ENCODE measurements at places on chromosomes 2 and 18.

- ATAC-seq = peak; percentile 83
Observed at GRCh38 chr2:228039752-228040534, 141.5 kb downstream of the SPHKAP start.

DNA sequence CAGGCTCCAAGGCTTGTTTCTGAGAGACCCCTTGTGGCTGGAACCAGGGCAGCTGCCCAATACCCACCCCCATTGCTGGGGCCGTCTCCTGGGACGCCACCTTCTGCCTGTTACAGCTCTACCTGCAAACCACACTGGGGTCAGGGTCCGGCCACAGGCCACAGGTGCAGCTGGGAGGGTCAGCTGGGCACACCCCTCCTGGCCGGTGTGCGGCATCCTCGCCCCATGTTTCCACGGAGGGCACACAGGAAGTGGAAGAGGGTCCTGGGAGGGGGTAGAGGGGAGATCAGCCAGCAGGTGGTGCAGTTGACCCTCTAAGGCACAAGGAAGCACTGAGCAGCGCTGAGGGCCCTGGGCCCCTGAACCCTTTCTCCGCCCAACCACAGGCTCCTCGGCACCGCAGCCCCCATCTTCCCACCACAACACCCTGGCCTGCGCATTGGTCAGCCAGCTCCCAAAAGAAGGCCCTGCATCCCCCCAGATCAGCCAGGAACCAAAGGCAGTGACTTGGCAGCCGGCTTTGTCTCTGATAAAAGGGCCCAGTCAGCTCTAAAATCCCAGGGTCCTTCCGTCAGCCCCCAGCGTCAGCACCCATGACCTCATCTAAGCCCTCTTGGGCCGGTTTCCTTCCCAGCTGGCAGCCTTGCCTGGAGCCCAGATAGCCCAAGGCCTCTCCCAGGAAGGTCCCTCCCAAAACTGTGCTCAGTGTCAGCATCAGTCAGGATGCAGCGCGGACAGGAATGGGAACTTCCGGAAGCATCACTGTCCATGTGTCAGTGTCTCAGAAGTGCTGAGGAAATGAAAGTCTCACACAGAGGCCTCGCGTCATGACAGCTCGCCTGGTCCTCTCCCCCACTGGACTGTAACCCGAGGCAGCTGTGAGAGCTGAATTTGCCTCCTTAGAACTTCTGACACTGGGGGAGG lies 1.7 kb downstream of the ERFE start:
- peak; percentile 21 for ATAC-seq

DNA sequence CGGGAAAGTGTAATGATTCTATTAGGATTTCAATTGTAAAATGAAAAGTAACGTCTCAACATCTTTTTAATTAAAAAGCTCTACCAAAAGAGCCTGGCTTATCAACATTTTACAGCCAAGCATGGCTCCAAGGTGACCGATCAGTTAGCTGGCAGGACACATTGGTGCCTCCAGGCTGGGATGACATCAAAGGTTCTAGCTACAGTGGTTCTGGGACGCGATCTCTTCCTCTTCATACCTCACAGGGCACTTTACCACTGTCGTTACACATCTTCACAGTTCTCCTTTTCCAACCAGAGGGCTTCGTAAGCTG lies 693 bp downstream of the ORC2 start:
- peak; percentile 17 for ATAC-seq

- no peak for ATAC-seq
Observed at GRCh38 chr2:205524656-205525055, 157.6 kb upstream of the NRP2 start.

- ATAC-seq = no peak
Observed at GRCh38 chr18:62827397-62827796, 112.1 kb downstream of the PHLPP1 start.

- ATAC-seq = no peak
Observed at GRCh38 chr2:33927756-33928155, 328.7 kb upstream of the FAM98A start.

GRCh38 chr18:7561909-7562460 lies 5.1 kb upstream of the PTPRM start:
- no peak for ATAC-seq

- ATAC-seq = no peak
Observed at GRCh38 chr2:120432293-120432975, 86.5 kb downstream of the INHBB start.

- no peak for ATAC-seq
Observed at GRCh38 chr2:237485304-237485703, 1.7 kb upstream of the MLPH start.

DNA sequence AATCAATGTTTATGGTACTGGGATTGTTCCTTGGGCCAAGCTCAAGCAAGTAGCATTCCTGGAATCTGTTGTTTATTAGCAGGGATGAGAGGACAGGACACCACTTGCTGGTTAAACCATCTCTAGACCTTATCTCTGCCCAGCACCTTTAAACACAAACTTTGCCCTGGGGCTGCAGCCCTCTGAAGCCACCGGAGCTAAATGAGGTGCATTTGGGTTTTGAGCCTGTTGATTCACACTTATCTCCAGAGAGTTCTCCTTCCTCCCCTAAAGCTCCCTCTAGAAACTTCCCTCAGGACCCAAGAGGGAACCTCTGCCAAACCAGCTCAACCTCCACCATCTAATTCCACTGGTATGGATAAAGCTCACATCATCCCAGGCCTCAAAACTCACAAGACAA lies 94.8 kb upstream of the EPAS1 start:
- no peak for ATAC-seq

GRCh38 chr2:37838541-37839167 lies 86.4 kb upstream of the RMDN2 start:
- no peak for ATAC-seq

- ATAC-seq = no peak
Observed at GRCh38 chr2:58871469-58872142, 630.5 kb upstream of the FANCL start.

DNA sequence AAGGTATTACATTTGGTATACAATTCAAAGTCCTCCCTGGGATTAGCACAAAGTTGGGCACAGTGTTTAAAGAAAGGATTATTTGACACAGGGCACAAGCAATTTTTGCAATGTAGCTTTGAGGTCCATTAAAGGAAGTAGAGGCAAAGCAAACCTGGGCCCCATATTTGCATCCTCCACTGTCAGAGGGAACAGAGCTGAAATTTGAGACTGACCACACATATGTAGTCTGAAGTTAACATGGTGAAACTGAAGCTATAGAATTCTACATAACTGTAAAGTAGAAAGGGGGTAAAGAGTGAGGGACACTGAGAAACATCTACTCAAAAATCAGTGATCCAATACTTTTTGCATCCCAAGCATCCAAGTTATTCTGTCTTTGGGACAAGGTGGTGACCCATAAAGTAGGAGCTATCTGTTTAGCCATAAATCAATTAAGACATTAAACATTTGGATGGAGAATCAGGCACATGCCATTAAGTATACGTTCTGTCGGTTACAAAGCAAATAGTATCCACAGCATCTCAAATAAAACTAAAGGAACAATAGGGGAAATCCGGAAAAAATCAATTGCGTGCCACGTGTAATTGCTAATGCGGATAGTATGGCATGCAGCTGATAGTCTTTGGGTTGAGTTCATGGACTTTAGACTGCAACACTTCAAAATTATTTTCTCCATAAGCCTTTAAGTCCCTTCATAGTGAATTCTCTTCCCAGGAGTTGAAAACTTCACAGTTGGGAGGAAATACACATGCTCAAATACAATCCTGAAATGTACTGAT lies 72.6 kb downstream of the PLEKHM3 start:
- no peak for ATAC-seq

- ATAC-seq = peak; percentile 57
Observed at GRCh38 chr2:7452110-7452876, 535.1 kb downstream of the RNF144A start.

DNA sequence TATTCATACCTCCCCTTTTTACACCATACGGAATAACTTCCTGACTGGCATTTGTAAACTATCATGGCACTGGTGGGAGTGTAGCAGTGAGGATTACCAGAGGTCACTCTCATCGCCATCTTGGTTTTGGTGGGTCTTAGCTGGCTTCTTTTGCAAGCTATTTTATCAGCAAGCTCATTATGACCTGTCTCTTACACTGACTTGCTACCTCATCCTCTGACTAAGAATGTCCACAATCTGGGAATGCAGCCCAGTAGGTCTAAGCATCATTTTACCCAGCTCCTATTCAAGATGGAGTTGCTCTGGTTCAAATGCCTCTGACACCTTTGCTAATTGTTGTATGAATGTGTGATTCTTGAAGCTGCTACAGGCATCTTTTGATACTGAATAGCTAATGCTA lies 950.8 kb upstream of the SLC39A10 start:
- no peak for ATAC-seq

- ATAC-seq = no peak
Observed at GRCh38 chr2:180443888-180444287, 436.8 kb upstream of the CWC22 start.

- ATAC-seq = no peak
Observed at GRCh38 chr18:78971511-78972245, 7.9 kb upstream of the SALL3 start.

- no peak for ATAC-seq
Observed at GRCh38 chr2:144310484-144310883, 209.4 kb downstream of the ZEB2 start.

GRCh38 chr2:181679544-181679979 lies 755 bp downstream of the NEUROD1 start:
- no peak for ATAC-seq

Measured in SK-N-SH treated with all-trans-retinoic acid at 6 μM for 48 hours (cell line).